ENCODE measurements at places on chromosomes 12 and 14. TPM values are rescaled to one million over a fixed set of nuclear protein-coding genes. Genes with fewer than 3 reads are reported as not detected.

GRCh38 chr12:117590999-117591398 is 229.6 kb upstream of the NOS1 start:
- DNase-seq = no peak

DNA sequence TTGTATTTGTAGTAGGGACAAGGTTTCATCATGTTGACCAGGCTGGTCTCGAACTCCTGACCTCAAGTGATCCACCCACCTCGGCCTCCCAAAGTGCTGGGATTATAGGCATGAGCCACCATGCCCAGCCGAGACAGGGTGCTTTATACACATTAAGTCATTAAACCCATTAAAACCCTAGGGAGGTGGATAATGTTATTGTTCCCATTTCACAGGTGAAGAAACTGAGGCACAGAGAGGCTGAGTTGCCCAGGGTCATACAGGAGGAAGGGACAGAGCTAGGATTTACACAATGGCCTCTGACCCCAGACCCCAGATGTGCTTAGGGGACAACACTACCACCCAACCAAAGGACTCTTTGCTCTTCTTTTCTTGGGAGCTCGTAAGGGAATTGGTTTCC is 51.0 kb upstream of the RIN3 start:
- DNase-seq = no peak

TAS2R9 gene
- polyA plus RNA-seq = not detected

- DNase-seq = no peak
These were observed 14.7 kb downstream of the TMEM119 start for GRCh38 chr12:108582978-108583770.

DNA sequence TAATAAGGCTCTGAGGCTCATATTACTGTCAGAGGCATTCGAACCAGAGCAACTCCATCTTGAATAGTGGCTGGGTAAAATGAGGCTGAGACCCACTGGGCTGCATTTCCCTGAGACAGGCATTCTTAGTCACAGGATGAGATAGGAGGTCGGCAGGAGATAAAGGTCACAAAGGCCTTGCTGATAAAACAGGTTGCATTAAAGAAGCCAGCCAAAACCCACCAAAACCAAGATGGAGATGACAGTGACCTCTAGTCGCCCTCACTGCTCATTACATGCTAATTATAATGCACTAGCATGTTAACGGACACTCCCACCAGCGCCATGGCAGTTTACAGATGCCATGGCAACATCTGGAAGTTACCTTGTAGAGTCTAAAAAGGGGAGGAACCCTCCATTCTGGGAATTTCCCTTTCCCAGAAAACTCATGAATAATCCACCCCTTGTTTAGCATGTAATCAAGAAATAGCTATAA is 18.1 kb upstream of the PRICKLE1 start:
- DNase-seq = no peak

LUM gene
- polyA plus RNA-seq = 677 TPM

MIPOL1 gene
- polyA plus RNA-seq = 1.1 TPM

GRCh38 chr12:124549629-124550028 is 17.8 kb downstream of the NCOR2 start:
- DNase-seq = no peak

All from BJ (cell line).